ENCODE measurements at places on chromosomes 7 and 10.

DNA sequence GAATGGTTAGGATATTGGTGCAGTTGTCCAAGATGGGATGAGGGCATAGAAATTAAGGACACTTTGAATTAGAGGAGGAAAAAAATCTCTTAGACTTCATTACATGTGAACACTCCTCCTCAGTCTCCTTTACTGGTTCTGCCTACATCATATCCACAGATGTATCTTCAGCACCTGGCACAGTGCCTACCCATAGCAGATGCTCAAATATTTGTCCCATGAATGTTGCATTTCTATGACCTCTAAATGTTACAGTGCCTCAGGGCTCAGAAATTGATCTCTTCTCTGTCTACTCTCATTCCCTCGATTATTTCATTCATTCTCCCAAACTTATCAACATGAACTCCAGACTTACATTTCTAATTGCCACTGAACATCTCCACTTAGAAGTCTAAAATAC, 17.1 kb downstream of the CNNM1 start:
- DNase-seq = peak; percentile 51

GRCh38 chr10:88642209-88642608, 22.0 kb upstream of the LIPF start:
- no peak for DNase-seq

DNA sequence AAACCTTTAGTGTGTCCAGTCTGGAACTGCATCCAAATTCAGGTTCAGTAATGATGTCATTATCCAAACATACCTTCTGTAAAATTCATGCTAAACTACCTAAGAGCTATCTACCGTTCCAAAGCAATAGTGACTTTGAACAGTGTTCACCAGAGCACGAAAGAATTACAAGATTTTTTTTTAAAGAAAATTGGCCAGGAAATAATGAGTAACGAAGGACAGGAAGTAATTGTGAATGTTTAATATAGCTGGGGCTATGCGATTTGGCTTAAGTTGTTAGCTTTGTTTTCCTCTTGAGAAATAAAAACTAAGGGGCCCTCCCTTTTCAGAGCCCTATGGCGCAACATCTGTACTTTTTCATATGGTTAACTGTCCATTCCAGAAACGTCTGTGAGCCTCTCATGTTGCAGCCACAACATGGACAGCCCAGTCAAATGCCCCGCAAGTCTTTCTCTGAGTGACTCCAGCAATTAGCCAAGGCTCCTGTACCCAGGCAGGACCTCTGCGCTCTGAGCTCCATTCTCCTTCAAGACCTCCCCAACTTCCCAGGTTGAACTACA, 694 bp upstream of the FAS start:
- DNase-seq = peak; percentile 60

DNA sequence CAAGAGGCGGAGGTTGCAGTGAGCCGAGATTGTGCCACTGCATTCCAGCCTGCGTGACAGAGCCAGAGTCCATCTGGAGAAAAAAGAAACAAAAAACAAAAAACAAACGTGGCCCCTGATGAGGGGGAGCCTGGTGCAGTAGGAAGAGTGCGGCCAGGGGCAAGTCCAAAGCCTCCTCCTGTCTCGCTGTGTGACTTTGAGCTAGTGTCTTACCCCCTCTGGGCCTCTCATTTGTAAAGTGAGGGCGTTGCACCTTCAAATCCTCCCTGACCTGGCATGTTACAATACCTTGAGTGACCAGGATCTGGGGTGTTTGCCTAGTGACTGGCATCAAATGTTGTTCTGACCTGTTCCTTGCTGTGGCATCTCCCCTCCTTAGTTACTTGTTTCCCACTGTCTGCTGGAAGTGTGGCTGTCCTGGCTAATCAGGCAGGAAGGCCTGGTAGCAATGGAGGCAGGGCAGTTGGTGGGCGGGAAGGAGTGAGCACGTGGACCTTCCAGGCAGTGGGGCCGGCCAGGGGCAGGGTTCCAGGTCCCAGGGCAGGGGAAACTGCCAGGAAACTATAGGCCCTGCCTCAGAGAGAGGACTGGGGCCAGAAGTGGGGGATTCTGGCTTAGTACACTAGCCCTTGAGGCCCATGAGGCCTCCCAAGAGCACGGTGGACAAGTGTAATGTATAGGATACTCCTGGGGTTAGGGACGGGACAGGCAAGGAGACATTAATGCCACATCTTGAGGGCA, 24.5 kb upstream of the GOLGA7B start:
- DNase-seq = no peak

DNA sequence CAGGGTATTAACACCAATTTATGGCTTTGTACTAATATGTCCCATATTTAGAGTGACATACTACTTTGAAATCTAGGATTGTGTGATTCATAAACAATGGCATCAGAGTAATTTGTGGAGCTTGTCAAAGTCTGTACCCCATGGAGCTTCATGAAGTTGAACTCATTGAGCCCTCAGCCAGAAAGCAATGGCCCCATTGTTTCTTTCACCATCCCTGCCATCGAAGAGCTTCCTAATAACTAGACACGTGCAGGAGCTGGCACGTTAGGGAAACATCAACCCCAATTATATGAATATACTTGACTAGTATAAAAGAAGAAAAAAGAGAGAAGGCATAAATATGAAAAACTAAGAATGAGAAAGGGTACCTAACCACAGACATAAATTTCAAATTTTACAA, 206.6 kb downstream of the CXCL12 start:
- DNase-seq = no peak

DNA sequence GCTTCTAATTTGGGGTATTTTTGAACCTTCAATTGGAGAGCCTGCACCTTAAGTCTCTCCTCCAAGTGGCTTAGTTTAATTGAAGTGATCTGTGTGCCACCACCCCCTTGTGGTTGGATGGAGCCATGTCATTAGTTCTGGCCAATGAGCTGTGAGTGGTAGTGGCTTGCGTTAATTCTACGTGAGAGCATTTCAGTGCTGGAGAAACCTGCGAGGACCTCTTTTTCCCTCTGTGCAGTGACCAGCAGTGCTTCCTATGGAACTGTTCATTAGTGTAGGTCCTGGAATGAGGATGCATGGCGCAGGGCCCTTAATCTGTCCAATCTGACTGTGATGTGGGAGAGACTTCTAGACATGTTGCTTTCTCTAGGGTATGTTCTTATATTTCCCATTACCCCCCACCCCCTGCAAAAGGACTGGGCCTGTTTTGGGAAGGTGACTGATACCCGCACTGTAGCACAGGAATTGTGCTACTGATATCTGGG, 3.8 kb downstream of the HILPDA start:
- peak; percentile 26 for DNase-seq

DNA sequence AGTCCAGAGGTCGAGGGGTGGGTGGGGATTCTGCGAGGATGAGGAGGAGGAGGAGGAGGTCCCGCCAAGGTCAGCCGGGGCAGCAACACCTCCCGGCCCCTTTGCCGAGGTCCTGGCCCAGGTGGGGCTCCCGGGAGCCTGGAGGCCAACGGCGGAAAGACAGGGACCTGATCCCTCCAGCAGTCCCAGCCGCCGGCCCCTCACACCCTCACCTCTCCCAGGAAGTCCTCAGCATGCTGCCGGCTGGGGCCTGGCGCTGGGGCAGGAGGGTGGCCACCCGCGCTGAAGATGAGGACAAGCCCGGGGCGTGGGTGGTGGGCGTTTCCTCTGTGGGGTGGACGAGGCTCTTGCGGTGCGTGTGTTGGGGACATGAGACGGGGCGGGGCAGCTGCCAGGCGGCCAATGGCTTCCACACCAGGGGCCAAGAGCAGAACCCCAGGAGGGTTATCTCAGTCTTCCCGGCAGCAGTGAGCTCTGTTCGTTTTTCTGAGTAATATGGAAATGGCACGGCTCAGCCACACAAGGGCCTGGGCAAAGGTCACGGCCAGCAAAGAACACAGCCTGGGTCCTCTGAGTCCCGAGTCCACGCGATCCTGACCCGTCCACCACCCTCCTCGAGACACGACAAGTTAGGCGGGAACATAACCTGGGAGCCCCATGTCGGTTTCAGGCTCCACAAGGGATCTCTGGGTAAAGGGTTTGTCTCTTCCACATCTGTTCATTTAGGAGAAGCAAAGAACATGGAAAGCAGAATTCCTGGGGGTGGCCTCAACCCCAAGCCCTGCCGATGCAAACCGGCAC, 82.9 kb upstream of the PDGFA start:
- DNase-seq = no peak

GRCh38 chr10:31930023-31930751, 1.6 kb upstream of the ARHGAP12 start:
- no peak for DNase-seq

- DNase-seq = no peak
These were observed 44.5 kb upstream of the AGR3 start for GRCh38 chr7:16926283-16926682.

DNA sequence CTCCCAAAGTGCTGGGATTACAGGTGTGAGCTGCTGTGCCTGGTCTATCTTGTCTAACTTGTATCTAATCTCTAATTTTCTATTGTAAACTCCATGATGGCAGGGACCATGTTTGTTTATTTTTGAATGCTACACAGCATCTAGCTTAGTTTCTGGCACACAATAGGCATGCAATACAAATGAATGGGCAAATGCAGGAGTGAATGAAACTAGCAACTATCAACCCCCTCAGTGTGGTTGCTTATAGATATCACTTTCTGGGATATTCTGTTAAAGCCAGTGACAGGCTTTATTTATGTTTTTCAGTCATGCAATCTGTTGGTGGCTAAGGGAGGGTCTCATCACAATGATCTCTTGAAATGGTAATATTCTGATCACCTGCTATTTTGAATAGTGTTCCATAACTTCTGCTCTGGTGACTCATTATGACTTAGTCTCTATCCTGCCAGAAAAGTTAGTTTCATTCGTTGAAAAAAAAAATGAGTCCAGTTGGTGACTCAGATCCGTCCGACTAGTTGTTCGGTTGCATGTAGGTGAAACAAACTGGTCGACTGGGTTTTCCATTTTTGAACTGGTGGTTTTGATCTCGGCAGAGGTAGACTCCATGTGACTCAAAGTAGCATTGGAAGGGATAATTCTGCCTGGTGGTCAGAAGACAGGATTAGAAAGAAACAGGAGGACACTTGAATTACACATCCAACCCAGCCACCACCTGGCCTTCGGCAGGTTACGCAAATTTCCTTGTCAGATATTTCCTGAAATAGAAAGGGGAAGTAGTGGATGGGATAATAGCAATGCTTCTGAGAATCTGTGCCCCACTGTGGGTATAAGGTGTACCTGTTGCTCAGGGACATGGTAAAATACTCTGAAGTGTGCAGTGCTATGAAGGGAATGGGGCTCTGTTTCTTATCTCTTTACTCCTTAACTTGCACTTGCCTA, 76.8 kb downstream of the GATA3 start:
- DNase-seq = no peak

DNA sequence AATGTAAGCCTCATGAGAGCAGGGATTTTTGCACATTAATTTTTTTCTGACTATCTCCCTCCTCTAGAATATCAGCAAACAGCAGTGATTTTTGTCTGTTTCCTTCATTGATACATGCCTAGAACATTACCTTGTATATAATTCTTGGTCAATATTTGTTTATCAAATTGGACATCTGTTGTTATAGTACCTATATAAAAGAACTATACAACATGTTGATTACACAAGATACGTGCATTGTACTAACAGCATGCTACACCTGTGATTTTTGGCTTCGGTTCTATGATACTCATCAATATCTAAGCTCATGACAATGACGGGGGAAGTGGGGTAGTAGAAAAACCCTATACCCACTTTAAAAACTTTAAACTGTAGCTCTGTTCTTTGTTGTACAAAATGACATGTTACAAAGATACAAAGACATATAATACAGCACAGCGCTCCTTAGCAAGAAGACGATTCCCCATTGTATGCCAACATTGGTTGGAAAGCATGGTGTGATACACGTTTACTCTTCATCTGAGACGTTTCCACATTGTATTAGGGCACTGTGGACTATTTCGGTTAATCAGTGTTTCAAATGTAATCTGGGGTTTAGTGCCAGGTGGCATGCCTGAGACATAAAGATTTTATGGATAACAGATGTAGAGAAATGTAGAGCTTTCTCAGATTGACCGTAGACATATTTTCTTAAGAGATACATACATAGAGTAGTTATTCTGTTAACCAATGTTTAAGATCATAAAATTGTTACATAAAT, 70.5 kb upstream of the FOXP2 start:
- no peak for DNase-seq

GRCh38 chr7:28811701-28812430, 146.3 kb downstream of the TRIL start:
- no peak for DNase-seq

- DNase-seq = no peak
These were observed 229.9 kb downstream of the TCF7L2 start for GRCh38 chr10:113179966-113180365.

DNA sequence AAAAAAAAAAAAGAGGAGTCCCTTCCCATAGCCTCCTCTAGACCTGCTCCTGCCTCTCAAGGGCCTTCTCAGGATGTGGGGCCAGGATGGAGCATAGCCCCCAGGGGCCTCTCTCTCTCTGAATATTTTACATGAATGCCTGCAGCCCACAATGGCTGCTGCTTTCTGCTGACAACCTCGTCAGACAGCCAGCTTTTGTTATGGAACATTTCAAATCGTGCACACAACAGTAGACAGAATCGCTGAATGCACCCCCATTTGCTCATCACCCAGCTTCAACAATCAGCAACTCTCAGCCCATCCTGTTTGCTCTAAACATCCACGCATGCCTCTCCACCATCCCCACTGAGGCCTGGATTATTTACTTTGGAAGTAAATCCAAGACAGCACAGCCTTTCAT, 5.4 kb downstream of the PLAC9 start:
- no peak for DNase-seq

GRCh38 chr7:23491502-23491901, 21.2 kb upstream of the IGF2BP3 start:
- no peak for DNase-seq

DNA sequence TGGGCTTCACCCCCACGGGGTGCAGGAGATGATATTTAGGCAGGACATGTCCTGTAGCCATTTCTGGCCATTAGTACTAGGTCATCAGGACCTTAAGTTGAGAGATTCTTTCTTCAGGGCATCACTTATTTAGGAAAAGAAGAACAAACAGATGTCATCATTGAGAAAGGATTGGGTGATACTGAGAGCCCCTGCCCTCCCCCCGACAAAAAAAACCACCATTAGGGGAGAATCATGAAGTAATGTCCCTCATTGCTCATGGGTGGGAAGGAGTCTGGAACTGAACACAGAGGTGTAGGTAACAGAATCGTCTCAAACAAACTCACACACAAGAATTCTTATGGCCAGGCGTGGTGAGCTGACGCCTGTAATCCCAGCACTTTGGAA, 6.4 kb upstream of the ORAI2 start:
- no peak for DNase-seq

DNA sequence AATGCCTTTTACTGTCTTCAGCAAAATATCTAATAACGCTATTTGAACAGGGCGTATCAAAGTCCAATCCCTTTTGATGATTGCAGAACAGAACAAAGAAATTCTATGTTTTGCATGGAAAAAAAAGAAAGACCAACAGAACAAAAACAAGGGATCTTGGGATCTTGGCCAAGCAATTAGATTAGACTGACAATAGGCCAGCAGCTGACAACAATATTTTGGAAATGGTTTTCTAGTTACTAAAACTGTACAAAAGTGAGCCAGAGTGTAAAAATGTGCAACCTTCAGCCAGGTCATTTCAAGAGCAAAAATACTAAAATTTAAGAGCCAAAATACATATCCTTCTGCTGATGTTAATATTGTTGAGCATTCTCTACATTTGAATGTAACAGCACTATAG, 716.5 kb upstream of the KCND2 start:
- DNase-seq = no peak

Measured in fibroblast of skin of left quadriceps (primary cell).